Type B pancreatic cell (in vitro differentiated cells): ENCODE measurements at places on chromosomes 6 and 20. TPM values are rescaled to one million over a fixed set of nuclear protein-coding genes. Genes with fewer than 3 reads are reported as not detected.

- H3K36me3 ChIP-seq, result no peaks in the 10 kb centered on the region
- H3K4me1 ChIP-seq, result peaks cover 7% of the 10 kb centered on the region
- no peak overlapping the region for H3K4me3 ChIP-seq
- H3K27me3 ChIP-seq, result peaks cover 3% of the 10 kb centered on the region
These were observed 70.5 kb upstream of the FAM184A start for GRCh38 chr6:119148825-119149525.

GRCh38 chr6:56663344-56663743 is 20.7 kb upstream of the DST start:
- peaks cover 18% of the 10 kb centered on the region for H3K4me1 ChIP-seq
- H3K27ac ChIP-seq, result no peak overlapping the region
- H3K27me3 ChIP-seq, result no peaks in the 10 kb centered on the region

GRCh38 chr6:12363651-12364381 is 73.7 kb downstream of the EDN1 start:
- H3K27ac ChIP-seq, result peak overlapping the region; percentile 71
- H3K36me3 ChIP-seq, result no peaks in the 10 kb centered on the region
- peak overlapping the region; percentile 16 for H3K4me3 ChIP-seq
- no peak for DNase-seq

DNA sequence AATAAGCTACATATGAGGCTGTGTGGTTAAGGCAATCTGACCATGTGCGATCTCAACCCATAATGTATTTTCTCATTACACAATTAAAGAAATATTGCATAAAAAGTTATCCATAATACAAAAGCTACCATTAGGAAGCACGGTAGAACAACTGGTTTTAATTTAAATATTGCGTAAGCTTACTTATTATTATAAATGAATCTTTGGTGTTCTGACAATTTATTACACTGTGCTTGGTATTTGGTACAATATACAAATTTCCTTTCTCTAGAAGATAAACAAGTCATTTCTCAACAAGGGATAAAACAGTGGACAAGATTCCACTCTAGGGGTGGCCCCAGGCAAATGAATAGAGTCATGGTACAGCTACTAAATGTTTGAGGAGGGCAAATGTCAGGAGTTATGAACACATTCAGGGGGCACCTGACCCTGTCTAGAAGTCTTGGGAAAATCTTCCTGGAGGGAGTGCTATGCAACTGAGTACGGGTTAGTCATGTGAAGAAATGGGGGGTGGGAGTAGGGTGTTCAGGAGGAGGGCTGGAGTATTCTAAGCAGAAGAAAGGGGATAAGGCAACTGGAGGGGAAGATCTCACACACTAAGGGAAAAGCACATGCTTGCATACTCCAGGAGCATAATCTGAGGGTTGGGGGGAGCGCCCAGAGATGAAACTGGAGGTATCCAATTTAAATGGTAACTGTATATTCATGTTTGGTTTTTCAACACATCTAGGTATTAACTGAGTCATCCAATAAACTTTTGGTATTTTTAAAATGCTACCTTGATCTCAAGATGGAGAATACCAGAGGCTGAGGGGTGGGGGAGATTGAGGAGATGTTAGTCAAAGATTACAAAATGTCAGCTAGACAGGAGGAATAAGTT is 296.9 kb upstream of the SGK1 start:
- no peaks in the 10 kb centered on the region for H3K36me3 ChIP-seq
- peaks cover 14% of the 10 kb centered on the region for H3K27me3 ChIP-seq
- no peak for DNase-seq
- H3K27ac ChIP-seq, result no peak overlapping the region

DNA sequence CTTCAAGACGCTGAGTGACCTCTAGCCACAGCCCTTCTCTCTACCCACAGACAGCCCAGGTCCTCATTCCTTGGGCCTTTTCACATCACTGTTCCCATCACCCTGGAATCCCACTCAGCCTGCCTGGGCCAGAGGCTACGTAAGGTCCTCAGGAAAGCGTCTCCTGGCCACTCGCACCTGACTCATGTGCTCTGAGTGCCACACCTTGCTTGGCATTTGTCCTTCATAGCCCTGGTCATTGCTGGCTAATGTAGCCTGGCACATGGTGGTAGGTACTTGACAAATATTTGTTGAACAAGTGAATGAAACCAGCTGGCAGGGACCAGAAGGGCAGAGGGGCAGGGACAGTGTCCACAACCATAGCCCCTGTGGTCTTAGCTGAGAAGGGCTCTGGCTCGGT is 50.6 kb upstream of the FANCE start:
- no peak overlapping the region for H3K4me3 ChIP-seq
- peaks cover 43% of the 10 kb centered on the region for H3K4me1 ChIP-seq
- H3K36me3 ChIP-seq, result peaks cover 6% of the 10 kb centered on the region
- no peaks in the 10 kb centered on the region for H3K27me3 ChIP-seq

The SFTA2 gene
- total RNA-seq, result 2.7 and 3.6 TPM in 2 replicates

DNA sequence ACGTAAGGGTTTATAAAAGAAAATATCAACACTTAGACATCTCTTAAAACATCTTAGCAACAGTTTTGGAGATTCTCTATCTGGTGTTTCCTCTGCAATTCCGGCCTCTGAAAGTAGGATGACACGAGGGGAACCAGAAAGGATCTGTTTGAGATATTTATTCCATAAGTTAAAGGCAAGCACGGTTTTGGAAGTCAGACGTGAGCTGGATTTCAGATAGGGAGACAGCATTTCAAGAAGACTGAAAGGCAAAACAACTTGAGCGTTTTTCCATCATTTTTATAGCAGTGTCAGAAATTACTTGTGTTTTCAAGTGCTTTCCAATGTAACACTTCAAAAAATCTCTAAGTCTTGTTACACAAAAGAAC is 52.9 kb upstream of the BTN3A2 start:
- peak overlapping the region; percentile 89 for H3K4me3 ChIP-seq
- no peak for DNase-seq
- no peaks in the 10 kb centered on the region for H3K36me3 ChIP-seq
- peak overlapping the region; percentile 89 for H3K27ac ChIP-seq

The LYRM2 gene
- total RNA-seq, result 32.9 and 37.7 TPM in 2 replicates

DNA sequence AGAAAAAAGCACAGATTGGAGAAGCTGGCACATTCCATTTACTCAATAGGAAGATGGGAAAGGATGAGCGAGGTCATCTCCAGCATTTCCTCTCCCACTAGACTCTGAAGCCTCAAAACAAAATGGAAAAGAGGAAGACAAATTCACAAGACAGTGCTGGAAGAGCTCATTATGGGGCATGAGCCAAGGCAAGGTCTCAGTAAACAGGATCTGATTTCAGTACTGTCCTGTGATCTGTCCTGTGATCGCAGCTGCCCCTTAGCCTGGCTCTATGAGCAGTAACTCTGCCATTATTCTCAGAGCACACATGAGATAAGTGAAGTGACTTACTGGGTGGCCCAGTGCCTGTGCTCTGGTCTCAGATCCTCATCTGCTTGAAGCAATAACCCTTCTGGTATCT is 68.1 kb upstream of the SLC4A11 start:
- H3K36me3 ChIP-seq, result peaks cover 25% of the 10 kb centered on the region
- H3K27me3 ChIP-seq, result no peaks in the 10 kb centered on the region
- DNase-seq, result no peak
- H3K4me3 ChIP-seq, result no peak overlapping the region
- no peaks in the 10 kb centered on the region for H3K4me1 ChIP-seq

DNA sequence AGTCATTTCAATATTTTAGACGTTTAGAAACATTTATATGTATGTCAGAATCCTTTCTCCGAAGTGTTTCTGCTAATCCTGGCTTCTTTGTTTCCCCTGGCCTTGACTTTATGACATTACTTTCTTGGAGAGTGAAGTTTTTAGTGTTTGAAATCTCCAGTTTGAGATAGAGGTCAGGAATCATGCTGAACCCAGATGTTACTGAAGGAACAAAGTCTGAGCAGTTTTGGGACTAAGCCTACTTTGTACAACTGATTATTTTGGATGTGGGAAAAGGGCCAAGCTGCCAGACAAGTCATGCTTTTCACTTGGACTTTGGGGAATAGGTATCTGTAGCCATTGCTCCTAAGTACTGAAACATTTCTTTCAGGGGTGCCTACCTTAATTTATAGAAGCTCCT is 2.3 kb downstream of the RNF144B start:
- peaks cover 17% of the 10 kb centered on the region for H3K4me1 ChIP-seq
- no peak overlapping the region for H3K27ac ChIP-seq
- DNase-seq, result no peak

The ARFGAP1 gene
- 132 and 141 TPM in 2 replicates for total RNA-seq

GRCh38 chr20:62793757-62794006 is 2.6 kb upstream of the MRGBP start:
- no peak overlapping the region for H3K27ac ChIP-seq
- H3K27me3 ChIP-seq, result peaks cover 5% of the 10 kb centered on the region
- H3K36me3 ChIP-seq, result peaks cover 5% of the 10 kb centered on the region
- no peak for DNase-seq
- H3K4me3 ChIP-seq, result peak overlapping the region; percentile 52
- peaks cover 22% of the 10 kb centered on the region for H3K4me1 ChIP-seq

GRCh38 chr20:43981540-43981939 is 66.9 kb downstream of the TOX2 start:
- DNase-seq, result no peak
- H3K27me3 ChIP-seq, result peaks cover 46% of the 10 kb centered on the region
- no peaks in the 10 kb centered on the region for H3K36me3 ChIP-seq
- no peaks in the 10 kb centered on the region for H3K4me1 ChIP-seq
- no peak overlapping the region for H3K27ac ChIP-seq
- no peak overlapping the region for H3K4me3 ChIP-seq

- H3K4me1 ChIP-seq, result peaks cover 35% of the 10 kb centered on the region
- no peaks in the 10 kb centered on the region for H3K36me3 ChIP-seq
- H3K4me3 ChIP-seq, result peak overlapping the region; percentile 4
- peak overlapping the region; percentile 40 for H3K27ac ChIP-seq
- no peaks in the 10 kb centered on the region for H3K27me3 ChIP-seq
- no peak for DNase-seq
These were observed 64.6 kb upstream of the ADGRF1 start for GRCh38 chr6:47106721-47107197.

DNA sequence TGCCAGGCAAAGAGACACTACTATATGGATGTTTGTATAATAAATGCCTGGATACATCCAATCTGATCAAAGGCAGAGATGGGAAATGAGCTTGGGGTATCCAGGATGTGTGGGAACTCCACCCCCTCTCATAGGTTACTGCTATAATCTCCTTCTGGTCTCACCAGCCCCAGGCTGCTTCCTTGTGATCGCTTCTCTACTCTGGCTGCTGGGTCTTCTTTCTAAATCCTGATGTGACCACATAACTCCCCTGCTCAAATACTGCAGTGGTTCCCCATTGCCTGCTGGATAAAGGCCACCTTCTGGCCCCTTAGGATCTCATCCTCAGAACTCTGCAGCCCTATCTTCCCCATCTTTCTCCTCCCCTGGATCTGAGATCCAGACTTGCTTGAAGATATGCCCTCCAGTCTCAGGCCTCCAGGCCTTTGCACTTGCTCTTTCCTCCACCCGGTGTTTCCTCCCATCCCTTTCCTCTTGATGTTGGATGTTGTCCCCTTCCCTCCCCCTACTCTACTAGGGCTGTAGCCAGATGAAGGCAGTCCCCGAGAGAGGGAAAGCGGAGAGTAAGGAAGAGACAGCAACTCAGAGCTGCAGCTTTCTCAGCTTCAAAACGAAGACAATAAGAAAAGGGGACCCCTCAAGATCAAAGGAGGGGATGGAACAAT is 828 bp upstream of the XKR7 start:
- H3K4me1 ChIP-seq, result peaks cover 9% of the 10 kb centered on the region
- peaks cover 90% of the 10 kb centered on the region for H3K27me3 ChIP-seq
- no peaks in the 10 kb centered on the region for H3K36me3 ChIP-seq

DNA sequence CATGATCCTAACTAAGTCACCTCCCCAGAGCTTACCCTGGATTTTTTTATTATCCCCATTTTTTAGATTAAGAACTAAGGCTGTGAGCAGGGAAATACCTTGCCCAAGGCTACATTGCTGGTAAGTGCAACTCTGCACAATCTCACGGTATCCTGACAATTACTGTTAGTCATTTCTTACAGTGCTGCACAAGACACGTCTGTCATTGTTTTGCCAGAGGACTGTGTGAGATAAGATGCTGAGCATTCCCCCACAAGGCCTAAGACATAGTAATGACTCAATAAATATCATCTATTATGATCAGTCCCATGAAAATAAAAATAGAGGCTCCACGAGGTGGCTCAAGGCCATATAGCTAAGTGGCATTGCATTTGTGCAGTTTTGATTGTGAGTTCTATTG is 21.0 kb downstream of the PFDN4 start:
- H3K4me1 ChIP-seq, result peaks cover 4% of the 10 kb centered on the region
- H3K27ac ChIP-seq, result no peak overlapping the region
- H3K4me3 ChIP-seq, result no peak overlapping the region
- no peaks in the 10 kb centered on the region for H3K27me3 ChIP-seq

The ENPP1 gene
- 12.9 and 13.4 TPM in 2 replicates for total RNA-seq

DNA sequence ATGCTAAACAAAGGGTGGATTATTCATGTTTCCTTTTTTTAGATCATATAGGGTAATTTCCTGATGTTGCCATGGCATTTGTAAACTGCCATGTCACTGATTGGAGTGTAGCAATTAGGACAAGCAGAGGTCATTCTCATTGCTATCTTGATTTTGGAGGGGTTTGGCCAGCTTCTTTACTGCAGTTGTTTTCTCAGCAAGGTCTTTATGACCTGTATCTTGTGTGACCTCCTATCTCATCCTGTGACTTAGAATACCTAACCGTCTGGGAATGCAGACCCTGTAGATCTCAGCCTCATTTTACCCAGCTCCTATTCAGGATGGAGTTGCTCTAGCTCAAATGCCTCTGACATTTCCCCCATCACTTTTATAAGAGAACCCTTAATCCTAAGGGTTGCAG is 53.6 kb downstream of the CDS2 start:
- no peaks in the 10 kb centered on the region for H3K27me3 ChIP-seq
- H3K27ac ChIP-seq, result no peak overlapping the region
- DNase-seq, result no peak
- peaks cover 9% of the 10 kb centered on the region for H3K36me3 ChIP-seq
- H3K4me3 ChIP-seq, result no peak overlapping the region
- H3K4me1 ChIP-seq, result no peaks in the 10 kb centered on the region

The SEMG1 gene
- total RNA-seq, result not detected in 2 replicates

GRCh38 chr6:35804996-35805736 is at the start of gene LHFPL5:
TSS of gene LHFPL5 (plus strand) at chr6:35805352. CDS start at chr6:35805671, 319 bp downstream.
- peaks cover 6% of the 10 kb centered on the region for H3K27me3 ChIP-seq
- H3K36me3 ChIP-seq, result no peaks in the 10 kb centered on the region
- H3K4me3 ChIP-seq, result peak within 1 kb of the TSS; percentile 69
- H3K27ac ChIP-seq, result no peak within 1 kb of the TSS
- DNase-seq, result peak; percentile 83
- H3K4me1 ChIP-seq, result no peaks in the 10 kb centered on the region
